ENCODE measurements at places on chromosomes 7 and 10.

DNA sequence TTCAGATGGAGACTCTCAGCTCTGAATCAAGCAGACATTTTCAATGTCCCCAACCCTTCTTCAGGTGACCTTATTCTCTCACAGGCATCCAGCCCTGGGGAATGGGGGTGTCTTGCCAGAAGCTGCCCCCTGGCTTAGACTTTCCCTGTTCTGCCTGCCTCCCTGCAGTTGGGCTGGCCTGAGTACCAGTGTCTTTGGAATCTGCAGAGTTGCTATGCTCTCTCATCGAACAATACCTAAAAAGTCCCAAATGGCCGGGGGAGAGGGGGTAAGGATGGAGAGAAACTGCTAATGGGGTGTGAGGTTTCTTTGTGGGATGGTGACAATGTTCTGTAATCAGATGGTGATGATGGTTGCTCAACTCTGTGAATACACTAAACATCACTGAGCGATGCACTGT, 20.6 kb downstream of the SLC18A2 start:
- no peak for DNase-seq

- peak; percentile 61 for DNase-seq
Observed at GRCh38 chr10:78913219-78914059, 155.3 kb upstream of the ZMIZ1 start.

DNA sequence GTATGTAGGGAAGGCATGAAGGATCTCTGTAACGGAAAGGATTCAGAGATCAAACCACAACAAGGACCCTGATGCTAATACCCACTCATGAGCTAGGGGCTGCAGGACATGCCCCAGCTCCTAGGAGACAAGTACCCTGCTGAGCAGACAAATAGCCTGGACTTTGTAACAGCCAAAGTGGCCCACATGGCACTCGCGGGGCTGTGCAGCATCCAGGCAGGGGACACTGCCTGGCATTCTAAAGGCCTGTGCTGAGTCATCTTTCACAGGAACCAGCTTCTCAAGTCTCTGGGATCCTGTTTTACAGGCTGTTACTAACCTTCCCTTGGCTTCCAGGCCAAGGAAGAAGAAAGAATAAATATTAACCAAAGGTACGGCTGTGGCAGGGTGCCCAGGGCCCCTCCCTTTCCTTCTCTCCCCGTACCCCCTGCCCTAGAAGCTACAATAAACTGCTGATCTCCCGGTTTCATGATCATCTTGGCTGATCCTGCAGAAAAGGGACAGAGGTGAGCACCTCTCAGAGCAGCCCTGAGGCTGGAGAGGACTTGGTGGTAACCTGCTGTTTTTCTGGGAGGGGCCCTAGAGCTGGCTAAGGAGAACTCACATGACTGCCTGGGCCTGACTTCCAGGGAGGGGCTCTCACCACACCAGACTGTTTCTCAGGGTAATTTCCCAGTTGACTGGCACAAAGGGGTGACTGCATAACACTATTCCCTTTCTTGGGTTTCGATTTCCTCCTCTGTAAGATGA, 4.2 kb upstream of the RPEL1 start:
- no peak for DNase-seq

- DNase-seq = no peak
Observed at GRCh38 chr7:34396437-34397064, 261.5 kb upstream of the NPSR1 start.

- no peak for DNase-seq
Observed at GRCh38 chr10:119525116-119525515, 17.4 kb downstream of the RGS10 start.

DNA sequence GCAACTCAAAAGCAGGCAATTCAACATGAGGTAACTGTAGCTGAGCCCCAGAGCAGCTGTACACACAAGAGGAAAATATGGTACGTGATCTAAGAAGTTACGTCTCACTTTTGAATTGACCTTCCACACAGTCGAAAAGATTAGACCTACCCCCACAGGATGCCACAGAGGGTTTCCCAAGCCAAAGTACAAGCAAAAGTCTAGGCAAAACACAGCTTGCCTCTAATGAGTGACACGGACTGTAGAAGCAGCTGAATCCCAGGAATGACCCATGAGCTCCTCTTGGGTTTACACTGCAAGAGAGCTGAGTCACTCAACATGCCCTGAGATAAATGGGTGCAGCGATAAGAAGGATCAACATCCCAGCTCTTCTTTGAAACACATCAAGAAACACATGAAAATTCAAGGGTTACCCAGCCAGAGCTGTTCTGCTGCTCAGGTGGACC, 9.8 kb downstream of the CREB3L2 start:
- DNase-seq = no peak

DNA sequence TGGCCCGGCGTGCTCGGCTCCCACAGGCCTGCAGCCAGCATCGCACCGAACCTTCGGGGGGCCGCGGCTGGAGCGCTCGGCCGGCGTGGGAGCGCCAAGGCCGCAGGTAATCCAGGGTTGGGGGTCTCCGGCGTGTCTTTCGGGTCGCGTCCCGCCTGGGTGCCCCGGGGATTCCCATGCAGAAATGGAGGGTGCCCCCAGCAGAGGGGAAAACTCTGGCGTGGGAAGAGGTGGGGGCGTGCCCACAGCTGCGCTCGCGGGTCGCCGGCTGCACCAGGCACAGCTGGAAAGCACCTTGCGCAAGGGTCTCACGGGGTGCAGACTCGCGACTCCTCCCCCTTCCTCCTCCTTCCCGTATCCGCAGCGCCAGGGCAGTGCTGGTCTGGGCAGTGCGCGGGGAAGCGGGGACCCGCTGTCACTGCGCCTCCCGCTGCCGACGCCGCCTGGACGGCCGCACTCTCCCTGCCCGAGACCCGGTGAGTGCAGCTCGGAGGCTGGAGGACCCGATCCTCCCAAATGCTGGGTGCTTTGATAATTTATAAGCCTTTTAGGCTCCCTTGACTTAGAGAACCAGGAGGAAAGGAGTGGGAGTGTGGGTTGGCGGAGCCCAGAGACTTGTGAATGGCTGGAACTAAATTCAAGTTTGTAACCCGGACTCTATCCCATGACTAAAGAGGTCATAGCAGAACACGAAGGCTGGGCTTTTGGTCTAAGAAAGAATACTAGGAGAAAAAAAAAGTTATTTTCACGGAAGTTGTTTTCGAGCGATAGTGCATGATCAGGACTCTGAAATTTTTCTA, 489 bp downstream of the MAP3K8 start:
- no peak for DNase-seq

DNA sequence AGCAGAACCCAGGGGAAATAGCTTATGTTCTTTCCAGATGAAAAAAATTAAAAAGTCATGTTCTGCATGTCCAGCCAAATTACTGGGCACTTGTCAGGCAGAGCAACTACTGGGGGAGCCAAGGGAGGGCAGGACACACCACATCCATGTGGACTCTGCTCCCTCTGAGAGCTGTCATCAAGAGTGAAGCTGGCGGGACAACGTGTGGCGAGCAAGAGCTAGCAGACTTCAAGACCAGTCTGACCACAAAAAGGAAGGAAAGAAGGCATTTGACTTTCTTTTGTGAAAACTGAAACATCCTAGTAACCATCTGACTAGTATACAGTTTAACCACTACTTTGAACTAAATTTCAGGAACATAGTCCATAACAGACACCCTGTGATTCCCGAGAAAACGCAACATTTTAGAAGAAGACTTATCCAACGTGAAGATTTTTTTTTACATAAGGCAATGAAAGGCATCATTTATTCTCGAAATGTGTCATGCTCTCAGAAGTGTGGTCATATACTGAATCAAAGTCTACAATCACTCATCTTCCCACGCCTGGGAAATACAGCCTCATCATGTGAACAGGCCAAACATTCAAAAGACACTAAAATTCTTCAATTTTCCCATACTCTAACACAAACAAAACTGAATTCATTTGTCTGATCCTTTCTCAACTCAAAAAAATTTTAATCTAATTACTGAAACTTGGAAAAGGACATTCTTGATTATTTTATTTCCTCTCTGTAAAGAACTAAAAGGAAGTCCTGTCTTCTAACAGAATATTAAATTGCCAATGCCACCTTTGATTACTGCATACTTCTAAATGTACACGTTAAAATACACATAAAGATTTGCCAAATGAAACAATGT, 15.5 kb downstream of the CYTH3 start:
- no peak for DNase-seq

GRCh38 chr10:37125191-37125732, at the start of gene ANKRD30A:
Gene ANKRD30A, plus strand, starts transcription at chr10:37125598. Its CDS starts 190 bp downstream, at chr10:37125788.
- no peak for DNase-seq

GRCh38 chr10:132290631-132291030, 17.1 kb downstream of the STK32C start:
- DNase-seq = no peak

DNA sequence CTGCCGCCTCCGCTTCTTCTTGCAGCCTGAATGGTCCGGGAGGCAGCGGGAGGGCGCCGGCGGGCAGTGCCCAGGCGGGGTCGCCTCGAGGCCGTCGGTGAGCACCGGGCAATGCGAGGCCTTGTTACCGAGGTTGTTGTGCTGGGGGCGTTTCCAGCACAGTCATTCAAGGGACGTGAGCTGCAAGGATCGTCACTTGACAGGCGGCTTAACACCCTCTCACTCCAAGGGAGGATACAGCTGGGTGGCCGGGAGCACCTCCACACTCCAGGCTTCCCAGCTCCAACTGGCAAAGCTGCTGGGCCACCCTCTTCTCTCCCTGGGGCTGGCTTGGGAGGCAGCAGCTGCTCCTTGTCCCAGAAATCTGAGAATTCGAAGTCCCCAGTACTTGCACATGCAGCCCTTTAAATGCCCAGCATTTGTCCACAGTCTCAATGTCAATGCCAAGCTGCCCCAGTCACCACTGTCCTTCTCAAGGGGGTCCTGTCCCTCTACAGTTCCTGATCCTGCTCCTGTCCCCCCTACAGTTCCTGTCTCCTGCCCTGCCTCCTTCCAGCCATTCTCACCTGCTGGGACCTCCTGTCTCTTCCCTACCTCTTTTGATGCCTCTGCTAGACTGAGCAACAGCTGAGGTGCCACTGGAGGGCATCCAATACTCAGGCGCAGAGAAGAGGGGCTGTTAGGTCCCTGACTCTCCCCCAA, 4.4 kb upstream of the HOXA11 start:
- no peak for DNase-seq

DNA sequence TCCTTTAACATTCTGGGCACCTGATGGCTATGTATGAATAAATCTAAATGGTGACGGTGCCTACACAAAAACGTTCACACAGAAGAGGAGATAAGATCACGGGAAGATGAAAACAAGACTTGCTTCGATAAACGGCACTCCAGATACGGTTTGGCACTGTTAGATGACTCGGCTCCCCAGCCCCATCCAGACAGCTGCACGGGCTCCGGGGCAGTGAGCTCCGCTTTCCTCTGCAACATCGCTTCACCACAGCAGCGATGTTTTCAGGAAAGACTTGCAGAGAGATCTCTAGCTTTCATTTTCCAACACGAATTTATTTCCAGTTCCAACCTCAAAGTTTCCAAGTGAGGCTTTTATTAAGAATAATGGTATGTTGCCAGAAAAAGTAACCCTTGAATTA, 132.1 kb downstream of the KLF6 start:
- DNase-seq = no peak

GRCh38 chr7:116097365-116098009, 66.9 kb upstream of the TFEC start:
- DNase-seq = no peak

DNA sequence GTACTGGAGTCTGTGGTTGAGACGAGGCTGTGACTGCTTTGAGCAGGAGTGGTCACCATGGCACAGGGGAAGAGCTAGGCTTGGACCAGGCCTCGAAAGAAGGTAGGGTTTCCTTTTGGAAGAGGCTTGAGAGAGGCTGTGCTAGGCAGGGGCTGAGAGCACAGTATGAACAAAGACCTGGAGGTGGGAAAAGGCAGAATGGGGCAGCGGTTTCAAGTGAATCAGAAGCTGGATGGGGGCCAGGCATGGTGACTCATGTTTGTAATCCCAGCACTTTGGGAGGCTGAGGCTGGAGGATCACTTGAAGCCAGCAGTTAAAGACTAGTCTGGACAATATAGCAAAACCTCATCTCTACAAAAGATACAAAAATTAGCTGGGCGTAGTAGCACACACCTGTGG, 65.9 kb downstream of the CLIP2 start:
- DNase-seq = no peak

DNA sequence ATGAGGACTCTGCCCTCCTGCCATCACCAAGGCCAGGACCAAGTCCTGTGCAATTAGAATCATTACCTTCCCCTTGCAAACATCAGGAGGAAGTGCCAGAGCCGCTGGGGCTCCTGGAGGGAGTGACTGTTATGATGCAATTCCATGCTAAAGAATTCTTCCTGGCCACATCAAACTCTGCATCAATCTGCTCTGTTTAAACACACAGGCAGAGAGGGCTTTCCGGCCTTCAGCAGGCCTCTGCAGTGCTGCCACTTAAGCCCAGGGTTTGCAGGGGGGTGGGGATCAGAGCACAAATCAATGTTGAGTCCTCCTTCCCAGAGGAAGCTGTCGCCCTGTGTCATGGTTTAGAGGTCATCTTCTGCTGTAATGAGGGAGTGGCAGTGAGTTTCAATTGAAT, 58.1 kb downstream of the CTBP2 start:
- no peak for DNase-seq

DNA sequence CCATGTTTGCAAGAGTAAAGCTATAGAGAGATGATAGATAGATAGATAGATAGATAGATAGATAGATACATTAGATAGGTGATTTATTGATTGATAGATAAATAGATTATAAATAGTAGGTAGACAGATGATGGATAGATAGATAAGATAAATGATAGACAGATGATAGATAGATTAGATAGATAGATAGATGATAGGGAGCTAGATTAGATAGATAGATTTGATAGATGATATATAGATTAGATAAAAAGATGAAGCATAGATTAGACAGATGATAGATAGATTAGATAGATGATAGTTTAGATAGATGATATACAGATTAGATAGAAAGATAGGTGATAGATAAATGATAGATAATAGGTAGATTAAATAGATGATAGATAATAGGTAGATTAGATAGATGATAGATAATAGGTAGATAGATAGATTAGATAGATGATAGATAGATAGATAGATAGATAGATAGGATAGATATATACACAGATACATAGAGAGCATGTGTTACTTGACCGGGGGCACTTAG, 243.3 kb upstream of the FOXK1 start:
- DNase-seq = no peak

GRCh38 chr10:59107147-59107546, 69.3 kb upstream of the PHYHIPL start:
- no peak for DNase-seq

DNA sequence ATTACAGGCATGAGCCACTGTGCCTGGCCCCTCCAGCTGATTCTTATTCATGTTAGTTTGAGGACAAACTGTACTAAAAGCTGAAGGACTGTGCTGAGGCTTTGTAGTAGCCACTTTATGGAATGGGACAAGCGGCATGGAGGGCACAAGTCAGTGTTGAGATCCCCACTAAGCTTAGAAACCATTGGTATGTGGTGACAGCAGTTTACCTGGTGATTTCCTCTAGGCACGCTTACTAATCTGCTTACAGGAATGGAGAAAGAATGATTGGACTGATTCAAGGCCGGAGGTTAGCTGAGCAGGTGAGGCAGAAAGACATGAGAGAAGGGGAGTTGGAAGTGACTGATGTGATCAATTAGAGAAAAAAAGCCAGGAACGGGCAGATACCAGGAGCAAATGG, 3.7 kb downstream of the ZNF398 start:
- DNase-seq = no peak

DNA sequence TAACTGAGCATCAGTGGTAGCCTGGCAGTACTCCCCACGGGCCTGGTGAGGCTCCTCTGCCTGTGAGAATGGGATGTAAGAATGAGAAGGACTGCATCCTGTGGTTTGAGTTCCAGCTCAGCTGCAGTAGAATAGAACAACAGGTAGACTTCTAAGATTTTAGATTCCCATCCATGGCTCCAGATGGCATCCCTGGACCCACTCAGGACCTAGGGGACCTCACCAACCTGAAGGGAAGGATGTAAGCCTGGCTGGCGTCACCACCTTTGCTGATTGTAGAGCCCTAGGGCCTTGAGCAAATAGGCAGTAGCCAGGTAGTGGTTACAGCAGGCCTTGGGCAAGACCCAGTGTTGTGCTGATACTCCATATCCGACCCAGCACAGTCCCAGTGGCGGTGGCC, 9.6 kb upstream of the AOC1 start:
- DNase-seq = no peak
